ENCODE measurements at places on chromosomes 11 and 22. TPM values are rescaled to one million over a fixed set of nuclear protein-coding genes. Genes with fewer than 3 reads are reported as not detected.

DNA sequence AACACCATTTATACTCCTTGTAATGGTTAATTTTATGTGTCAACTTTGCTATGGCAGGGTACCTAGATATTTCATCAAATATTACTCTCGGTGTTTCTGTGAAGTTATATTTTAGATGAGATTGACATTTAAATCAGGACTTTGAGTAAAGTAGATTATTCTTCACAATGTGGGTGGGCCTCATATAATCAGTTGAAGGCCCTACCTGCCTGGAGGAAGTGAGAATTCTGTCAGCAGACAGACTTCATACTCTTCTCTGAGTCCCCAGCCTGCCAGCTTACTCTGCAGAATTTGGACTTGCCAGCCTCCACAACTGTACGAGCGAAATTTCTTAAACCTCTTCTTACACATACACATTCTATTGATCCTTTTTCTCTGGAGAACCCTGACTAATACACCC lies 49.3 kb upstream of the SYT9 start:
- DNase-seq, result no peak

GRCh38 chr11:2216400-2217064 lies 44.9 kb upstream of the TH start:
- DNase-seq, result no peak

GRCh38 chr11:93614173-93614722 lies 47.2 kb upstream of the CEP295 start:
- DNase-seq, result peak; percentile 13

DNA sequence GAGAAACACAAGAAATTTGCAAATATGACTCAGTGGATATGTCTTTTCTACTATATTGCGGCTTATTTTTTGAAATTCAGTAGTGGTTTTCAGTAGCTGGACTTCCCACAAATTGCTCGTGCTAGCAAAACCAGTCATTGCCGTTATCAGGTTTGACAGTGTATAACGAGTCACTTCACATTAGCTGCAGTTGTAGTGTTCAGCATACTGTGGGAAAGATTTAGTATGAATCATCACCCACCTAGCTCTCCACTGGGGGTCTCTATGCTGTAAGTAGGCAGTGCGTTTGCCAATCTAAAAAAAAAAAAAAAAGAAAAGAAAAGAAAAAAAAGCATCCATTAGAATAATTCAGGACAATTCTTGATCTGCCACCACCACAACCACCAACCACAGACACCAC lies 1318.9 kb downstream of the LRRC4C start:
- DNase-seq, result peak; percentile 29

- DNase-seq, result peak; percentile 38
These were observed 9.8 kb downstream of the KRTAP5-6 start for GRCh38 chr11:1706634-1707400.

GRCh38 chr11:128551058-128551457 lies 36.3 kb downstream of the ETS1 start:
- no peak for DNase-seq

DNA sequence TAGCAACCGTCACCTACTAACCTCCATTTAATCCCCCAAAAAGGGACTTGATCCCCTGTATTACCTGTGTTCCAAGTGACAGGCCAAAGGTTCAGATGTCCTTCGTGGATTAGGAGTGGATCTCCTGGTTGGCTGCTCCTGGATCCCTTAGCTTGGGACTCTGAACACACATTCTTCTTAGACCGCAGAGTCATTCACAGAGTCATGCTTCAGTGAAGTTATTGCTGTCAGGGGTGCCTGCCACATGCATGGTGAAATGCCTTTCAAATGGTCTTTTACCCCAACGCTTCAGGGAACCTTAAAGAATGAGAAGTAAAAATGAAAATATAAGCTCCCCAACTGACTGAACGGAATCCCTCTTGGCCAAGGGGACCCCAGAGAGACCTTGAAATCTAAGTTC lies 49.1 kb downstream of the ADAMTS8 start:
- DNase-seq, result no peak

DNA sequence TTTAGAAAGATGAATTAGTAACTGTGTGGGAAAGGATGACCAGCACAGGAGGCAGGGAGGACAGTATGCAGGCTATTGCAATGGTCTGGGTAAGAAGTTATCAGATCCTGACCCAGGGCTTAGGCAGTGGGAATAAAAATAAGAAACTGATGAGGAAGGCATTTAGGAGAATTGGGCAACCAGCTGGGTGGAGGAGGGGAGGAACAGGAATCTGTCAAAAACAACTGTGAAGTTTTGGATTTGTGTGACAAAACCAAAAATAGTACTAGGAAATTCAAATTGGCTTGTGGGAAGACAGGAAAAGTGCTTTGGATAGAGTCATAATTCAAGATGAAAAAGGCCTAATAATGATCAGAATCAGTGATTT lies 27.9 kb downstream of the MMP13 start:
- DNase-seq, result no peak

DNA sequence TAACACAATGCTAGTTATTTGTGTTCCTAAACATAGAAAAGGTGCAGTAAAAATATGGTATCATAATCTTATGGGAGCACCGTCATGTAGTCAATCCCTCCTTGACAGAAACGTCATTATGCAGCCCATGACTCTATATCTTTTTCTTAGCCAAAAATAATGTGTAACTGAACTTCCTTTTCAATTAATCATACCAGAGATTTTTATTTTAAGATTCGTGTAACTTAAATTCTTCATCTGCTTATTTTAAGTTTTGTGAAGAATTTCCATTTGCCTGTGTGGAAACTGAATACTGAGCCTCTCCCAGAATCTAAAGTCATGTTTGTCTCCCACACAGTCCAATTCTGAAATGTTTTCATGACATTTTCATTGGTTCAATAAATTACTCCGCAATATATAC lies 699.1 kb downstream of the KCNA4 start:
- DNase-seq, result no peak

GRCh38 chr11:47061429-47062178 lies 115.1 kb downstream of the ARFGAP2 start:
- DNase-seq, result no peak

DNA sequence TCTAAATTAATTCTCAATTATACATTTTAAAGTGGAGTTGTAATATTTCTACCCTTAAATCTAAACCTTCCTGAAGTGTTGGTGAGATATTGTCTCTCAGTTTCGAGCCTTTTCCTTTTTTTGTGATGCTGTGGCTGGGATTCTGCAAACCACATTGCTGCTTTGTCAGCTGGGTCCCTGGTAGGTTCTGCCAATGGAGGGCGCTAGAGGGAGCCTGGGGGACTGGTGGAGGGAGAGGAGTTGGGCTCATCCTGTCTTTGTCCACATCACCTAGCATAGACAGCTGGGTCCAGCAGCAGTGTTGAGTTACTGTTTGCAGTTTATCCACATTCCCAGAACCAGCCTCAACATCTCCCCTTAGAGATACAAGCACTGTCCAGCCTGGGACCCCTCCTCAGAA lies 41.0 kb downstream of the TRAF6 start:
- DNase-seq, result peak; percentile 17

The CRYBB2 gene
- total RNA-seq, result not detected

The ARHGAP20 gene
- 0.17 TPM for total RNA-seq

The PRSS23 gene
- total RNA-seq, result 537 TPM

The PGR gene
- 0.74 TPM for total RNA-seq
